ENCODE measurements at places on chromosomes 11 and 22.

DNA sequence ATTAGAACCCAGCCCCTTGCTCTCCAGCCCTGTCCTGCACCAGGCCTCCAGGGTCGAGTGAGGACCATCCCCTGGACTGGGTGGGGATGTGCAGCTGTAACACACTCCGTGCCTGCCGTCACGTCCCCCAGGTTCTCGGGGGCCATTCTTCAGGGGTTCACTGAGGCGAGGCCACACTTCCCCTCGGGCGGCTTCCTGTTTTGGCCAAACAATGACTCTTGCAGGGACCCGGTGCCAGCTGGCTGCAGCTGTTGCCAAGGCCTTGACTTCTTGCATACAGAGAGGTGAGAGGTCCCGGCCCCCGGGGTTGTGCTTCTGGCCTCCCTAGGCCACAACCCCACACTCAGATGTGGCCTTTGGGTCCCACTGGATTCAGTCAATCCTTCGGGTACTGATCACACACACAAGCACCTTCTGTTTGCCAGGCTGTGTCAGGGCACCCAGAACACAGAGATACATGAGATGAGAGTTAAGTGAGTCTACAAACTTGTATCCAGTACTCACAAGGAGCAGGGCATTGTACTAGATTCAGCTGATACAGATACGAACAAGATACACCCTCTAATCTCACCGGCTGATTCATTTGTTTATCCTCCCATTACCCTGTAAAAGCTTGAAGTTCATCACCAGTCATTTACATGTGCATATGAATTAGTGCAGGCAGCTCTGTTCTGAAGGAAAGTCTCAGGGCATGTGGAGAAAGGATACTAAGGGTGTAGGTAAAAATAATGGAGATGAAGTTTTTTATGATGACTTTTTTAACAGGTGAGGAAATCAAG, 32.9 kb downstream of the LRRC32 start:
- no peak for ATAC-seq

DNA sequence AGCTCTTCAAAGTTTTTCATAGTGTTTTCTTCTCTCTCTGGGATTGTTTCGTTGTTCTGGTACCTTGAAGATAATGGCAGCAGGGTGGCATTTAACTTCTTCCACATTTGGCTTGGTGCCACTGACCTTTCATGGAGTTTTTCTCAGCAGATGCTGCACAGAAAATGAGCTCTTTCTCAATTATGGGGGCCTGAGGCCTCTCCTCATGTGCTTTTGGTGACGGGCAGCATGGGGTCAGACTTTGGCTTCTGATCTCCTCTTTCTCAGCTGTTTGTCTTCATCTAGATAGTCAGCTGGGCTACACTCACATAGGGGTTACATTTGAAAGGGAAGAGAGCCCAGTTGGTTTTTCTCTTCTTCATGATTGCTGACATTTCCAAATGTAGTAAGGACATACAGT, 76.3 kb downstream of the FAT3 start:
- ATAC-seq, result no peak

DNA sequence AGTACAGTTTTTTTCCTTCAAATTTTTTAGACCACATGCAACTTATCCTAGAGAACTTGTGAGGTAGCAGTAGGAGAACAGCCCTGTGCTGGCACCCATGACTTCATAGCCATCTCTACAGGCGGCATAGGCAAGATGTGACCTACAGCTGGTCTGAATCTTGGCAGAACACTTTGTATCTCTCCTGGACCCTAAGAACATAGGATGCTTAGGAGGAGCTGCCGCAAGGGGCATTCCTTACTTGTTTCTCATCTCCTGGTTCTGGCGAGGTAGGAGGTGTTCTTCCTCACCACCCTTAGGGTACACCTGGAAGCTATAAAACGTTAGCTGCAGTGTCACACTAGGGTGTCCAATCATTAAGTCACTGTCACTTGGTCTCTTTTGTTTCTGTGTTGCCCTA, 16.4 kb downstream of the CWC15 start:
- ATAC-seq, result no peak

DNA sequence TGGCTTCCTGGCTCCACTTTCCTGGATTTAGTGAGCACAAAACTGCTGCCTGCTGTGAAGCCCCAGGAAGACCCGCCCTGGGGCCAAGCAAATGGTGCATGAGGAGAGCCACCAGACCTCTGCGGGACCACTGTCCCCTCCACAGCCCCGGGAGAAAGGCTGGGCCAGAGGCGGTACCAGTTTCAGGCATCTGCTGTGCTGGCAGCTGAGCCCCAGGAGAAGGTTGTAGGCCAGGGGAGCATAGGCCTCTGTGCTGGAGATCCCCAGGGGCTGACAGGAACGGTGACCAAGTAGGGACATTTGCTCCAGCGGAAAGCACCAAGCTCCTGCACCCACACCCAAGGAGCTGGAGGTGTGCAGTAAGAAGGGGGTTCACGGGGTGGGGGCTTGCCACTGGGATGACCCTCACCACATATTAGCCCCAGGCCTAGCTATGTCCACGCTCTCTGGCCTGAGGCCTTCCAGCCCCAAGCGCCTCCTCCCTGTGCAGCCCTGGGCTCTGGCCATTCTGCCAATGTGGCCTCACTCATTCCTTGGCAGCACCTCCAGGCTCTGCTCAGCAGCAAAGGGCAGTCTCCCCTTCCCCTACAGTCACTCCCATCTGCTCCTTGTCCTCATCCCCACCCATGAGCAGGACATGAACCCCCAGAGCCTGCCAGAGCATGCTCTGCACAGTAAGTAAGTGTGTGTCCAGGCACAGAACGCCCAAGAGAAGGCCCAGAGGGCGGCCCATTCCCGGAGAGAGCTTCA, 24.0 kb upstream of the COMT start:
- ATAC-seq, result no peak

GRCh38 chr11:64088162-64089026, 52.7 kb downstream of the FLRT1 start:
- ATAC-seq, result peak; percentile 33

DNA sequence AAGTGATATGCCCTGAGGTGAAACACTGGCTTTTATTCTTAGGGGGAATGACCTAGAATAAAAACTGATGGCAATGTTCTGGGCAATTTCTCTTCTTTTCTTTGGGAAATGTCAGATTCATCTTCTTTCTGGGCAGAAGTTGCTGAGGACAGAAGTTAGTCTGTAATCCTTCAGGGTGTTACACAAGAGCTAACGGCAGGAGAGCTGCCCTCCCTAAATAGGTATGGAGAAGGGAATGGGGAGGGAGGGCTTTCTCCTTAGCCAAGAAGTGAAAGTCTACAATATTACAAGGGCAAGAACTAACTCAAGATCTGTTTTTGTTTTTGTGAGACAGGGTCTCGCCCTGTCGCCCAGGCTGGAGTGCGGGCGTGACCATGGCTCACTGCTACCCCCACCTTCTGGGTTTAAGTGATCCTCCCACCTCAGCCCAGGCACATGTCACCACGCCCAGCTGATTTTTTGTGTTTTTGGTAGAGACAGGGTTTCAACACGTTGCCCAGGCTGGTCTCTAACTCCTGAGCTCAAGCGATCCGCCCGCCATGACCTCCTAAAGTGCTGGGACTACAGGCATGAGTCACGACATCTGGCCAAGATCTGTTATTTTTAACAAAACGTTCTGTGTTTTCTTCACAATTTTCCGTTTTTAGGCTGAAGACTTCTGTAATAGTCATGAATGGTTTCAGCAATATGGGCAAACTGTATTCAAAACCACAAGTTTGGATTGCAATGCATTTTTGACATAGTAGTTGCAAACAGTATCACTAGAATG, 7.2 kb downstream of the PIWIL4 start:
- peak; percentile 71 for ATAC-seq

DNA sequence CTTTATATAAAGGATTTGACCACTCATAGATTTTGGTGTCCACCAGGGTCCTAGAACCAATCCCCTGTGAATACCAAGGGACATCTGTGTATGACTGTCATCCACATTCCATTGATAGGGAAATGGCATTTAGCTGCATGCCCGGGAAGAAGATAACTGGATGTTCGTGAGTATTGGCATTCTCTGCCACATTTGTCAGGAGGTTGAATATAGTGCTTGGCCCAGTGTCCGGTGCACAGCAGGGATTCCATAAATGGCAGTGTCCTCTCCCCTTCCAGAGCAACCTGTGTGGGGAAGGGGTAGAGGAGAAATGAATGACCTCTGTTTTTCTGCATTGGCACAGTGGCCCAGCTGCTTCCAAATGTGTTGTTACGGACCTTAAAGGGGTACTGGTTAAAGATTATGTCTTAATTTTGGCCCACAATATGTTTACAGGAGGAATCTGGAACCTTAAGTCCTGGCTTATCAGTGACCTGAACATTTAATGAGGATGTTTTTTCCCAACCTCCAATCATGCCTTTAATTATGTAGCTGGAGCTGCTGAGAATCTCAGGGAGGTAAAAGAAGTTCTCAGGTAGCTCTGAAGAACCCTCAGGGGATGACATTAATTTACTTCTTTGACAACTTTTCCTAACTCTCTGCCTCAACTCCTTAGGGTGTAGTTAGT, 33.6 kb upstream of the OR4B1 start:
- ATAC-seq, result no peak

DNA sequence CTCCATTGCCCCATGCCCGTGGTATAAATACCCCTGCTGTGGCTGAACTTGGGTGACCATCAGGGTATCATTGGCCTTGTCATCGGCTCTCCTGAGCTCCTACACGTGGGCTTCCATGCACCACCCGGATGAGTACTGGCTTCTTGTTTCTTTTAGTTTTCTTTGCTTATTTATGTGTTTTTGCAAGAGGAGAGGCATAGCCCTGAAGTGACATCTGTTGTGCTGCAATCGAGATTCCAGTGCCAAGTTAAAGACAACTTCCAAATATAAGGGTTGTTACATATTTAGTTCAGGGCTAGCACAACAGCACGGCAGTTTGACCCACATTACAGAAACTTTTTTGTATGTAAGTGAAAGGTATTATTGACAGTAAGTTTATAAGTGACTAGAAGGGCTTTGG, 1087.1 kb downstream of the TBC1D22A start:
- no peak for ATAC-seq

DNA sequence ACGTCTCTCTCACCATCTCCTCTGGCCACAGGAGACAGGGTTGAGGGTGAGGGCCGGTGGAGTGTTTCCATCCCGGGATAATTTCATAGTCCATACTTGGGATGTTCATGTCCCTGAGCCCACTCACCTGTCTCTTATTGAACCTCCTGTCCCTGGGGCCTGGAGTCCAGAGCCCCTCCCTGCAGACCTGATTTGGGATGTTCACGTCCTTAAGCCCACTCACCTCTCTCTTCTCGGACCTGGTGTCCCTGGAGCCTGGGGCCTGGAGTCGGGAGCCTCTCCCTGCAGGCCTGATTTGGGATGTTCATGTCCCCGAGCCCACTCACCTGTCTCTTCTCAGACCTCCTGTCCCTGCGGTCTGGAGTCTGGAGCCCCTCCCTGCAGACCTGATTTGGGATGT, 868.2 kb downstream of the BRD1 start:
- ATAC-seq, result no peak

- ATAC-seq, result no peak
Measured at GRCh38 chr11:11510939-11511338, 110.9 kb downstream of the GALNT18 start.

DNA sequence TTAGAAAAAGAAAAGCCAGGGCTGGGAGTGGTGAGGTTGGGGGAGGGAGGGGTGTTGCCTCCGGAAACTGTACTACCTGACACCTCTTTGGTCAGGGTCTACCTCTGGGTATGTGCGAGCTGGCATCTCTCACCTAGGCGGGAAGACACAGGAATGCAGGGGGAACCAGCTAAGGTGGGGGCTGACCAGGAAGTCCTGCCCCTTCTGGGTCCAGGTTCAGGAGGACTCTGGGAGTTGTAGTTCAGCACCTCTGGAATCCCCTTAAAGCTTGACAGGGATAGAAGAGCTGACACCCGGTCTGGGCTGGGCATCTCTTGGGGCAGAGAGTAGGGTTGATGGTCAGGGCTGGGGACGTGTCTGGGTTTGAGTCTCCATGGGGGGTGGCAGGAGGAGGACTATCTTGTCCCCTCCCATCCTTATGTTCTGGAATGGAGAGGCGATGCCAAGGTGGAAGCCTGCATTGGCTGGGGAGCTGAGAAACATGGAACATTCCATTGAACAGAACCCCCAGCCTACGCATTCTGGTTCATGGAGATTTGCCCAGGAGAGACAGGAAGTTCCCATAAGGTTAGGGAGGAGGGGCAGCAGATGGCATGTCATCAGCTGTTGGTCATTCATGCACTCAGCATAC, 2.1 kb upstream of the KIAA1671 start:
- ATAC-seq, result no peak

DNA sequence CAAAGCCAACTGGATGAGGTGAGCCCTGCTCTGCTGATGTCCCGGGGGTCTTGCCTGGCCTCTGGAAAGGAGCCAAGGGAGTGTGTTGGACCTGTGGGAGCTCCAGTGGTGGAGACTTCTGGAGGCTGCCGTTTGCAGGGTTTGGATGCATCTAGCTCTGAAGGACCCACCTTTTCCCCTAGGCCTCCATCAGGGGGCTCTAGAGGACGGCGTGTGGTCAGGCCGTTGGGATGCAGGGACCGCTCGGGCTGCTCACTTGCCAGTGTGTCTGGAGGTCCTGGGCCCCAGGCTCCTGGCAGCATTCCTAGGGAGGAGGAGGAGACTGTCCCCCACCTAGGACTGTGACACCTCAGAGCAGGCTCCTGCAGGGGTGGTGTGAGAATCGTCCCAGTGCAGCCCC, 58.3 kb downstream of the PRDM11 start:
- no peak for ATAC-seq

DNA sequence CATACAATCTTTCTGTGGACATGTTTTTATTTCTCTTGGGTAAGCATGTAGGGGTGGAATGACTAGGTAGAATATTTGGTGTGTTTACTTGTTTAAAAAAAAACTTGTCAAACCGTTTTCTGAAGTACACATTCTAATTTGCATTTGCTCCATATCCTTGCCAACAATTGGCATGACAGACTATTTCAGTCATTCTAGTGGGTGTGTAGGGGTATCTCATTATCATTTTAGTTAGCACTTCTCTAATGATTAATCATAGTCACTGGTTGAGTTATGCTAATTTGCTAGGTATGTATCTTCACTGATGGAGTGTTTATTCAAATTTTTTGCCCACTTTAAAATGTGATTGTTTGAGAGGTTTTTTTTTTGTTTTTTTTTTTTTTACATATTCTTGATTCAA, 64.3 kb downstream of the C11orf65 start:
- no peak for ATAC-seq

- no peak for ATAC-seq
Measured at GRCh38 chr22:35633520-35633919, 14.7 kb upstream of the APOL6 start.

- ATAC-seq, result no peak
Measured at GRCh38 chr11:61955422-61956135, 5.4 kb downstream of the BEST1 start.

GRCh38 chr11:116657842-116658825, 114.7 kb downstream of the BUD13 start:
- ATAC-seq, result peak; percentile 61

DNA sequence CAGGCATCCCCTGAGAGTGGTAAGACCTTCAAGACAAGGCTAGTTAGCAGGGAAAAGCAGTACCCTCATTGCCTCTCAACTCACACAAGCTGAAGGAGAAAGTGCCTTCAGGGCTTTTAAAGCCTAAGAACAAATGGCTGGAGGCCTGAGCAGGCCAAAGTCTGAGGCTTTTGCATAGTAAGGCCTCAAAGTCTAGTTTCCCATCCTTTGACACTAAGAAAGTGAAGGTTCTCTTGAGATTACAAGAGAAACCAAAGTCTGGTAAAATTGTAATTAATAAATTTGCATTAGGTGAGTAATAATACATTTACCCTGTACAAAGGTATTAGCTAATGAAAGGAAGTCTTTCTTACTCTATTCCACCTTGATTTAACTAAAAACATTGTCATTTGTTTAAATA, 47.0 kb upstream of the CCDC89 start:
- ATAC-seq, result no peak

- peak; percentile 74 for ATAC-seq
Measured at GRCh38 chr22:38554281-38554680, 15.7 kb downstream of the DMC1 start.

GRCh38 chr11:9947231-9947864, 283.5 kb downstream of the SWAP70 start:
- ATAC-seq, result no peak

Measured in SK-N-SH treated with all-trans-retinoic acid at 6 μM for 48 hours (cell line).